SJSA1 (cell line): ENCODE measurements at places on chromosomes 12 and 14. TPM values are rescaled to one million over a fixed set of nuclear protein-coding genes. Genes with fewer than 3 reads are reported as not detected.
A peak's percentile ranks its signal among the peaks of the same experiment; 100 is the strongest.

DNA sequence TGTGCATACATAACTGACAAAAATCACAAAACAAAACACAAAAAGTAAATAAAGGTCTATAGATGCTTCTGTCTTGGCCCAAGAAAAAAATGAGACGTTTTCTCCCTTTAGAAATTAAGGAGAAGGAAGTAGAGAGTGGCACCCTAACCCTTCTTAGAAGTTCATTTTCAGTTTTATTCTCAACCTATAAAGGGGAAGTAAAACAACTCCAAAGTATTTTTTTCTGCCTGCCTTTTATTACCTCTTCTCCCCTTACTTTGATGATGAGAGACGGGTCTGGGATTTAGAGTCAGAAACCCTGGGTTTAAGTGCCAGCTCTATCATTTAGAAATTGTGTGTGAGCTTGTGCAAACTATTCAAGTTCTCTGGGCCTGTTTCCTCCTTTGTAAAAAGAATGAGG is 2.8 kb downstream of the PRIM1 start:
- peaks cover 4% of the 10 kb centered on the region for H3K4me1 ChIP-seq
- H3K27me3 ChIP-seq, result no peaks in the 10 kb centered on the region
- H3K27ac ChIP-seq, result no peak overlapping the region
- peaks cover 29% of the 10 kb centered on the region for H3K36me3 ChIP-seq
- DNase-seq, result no peak
- H3K4me3 ChIP-seq, result no peak overlapping the region

DNA sequence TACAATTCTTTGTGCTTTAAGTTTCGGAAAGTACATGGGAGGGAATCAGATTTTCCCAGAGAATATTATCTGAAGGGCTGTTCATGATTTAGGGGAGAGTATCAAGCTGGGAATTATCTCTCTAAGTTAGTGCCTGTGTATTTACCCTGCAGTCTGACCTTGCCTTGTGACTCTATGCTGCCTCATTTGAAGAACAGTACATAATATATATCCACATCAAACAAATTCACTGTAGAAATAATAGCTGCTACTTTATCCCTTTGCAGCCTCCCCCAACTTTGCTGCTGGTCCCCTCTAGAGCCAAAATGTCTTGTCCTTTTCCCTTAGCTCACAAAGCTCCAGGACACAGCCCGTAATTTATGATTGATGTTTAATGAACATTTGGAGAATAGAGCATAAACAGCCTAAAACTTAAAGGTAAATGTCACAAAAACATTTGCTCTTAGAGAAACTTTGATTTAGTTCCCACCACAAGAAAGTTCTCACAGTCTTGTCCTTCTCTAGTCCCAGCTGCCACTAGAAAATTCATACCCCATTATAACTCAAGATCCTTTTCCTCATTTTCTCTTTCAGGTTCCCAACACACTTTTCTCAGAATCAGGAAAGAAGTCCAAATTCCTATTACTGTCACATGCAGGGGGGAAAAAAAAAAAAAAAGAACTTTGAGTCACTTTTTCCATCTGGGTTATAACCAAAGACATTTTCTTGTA is 1009.6 kb downstream of the FLRT2 start:
- H3K4me1 ChIP-seq, result no peaks in the 10 kb centered on the region
- H3K27ac ChIP-seq, result no peak overlapping the region
- no peak for DNase-seq
- no peaks in the 10 kb centered on the region for H3K36me3 ChIP-seq
- H3K27me3 ChIP-seq, result no peaks in the 10 kb centered on the region

- no peak for DNase-seq
- H3K4me3 ChIP-seq, result no peak overlapping the region
- peaks cover 1% of the 10 kb centered on the region; the same call in 1 of the 2 replicates for H3K27me3 ChIP-seq
Measured at GRCh38 chr12:102973583-102973982, 16.1 kb downstream of the ASCL1 start.

DNA sequence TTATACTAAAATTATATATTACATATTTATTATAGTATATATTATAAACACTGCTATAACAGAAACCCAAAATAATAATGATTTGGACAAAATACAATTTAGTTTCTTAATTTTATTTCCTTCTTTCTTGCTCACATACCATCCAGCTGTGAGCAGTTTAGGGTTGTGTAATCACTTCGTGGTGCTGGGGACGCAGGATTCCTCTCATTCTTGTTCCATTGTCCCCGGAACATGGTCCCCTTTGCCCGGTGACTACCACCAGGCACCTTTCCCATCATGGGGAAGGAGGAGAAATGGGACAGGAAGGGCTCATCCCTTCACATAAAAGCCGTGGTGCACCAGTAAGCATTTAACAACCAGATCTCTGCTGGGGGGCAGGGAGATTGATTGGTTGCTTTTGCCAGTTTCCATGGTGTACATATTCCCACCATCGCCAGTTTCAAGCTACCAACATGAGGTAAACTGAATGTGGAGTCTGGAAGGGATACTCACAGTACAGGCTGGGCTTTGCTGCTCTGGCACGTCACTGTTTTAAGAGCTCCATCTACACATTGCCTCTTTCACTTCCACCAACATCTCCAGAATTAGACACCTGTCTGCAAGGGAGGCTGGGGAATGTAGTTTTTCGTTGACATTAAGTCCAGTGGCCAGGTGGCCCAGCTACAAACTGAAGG is 191.5 kb downstream of the TMEM132C start:
- H3K36me3 ChIP-seq, result no peaks in the 10 kb centered on the region
- H3K4me1 ChIP-seq, result no peaks in the 10 kb centered on the region
- no peaks in the 10 kb centered on the region for H3K27me3 ChIP-seq
- H3K27ac ChIP-seq, result no peak overlapping the region

- no peak overlapping the region for H3K27ac ChIP-seq
- H3K4me1 ChIP-seq, result peaks cover 38% of the 10 kb centered on the region
Measured at GRCh38 chr12:15697201-15697600, 92.0 kb downstream of the EPS8 start.

DNA sequence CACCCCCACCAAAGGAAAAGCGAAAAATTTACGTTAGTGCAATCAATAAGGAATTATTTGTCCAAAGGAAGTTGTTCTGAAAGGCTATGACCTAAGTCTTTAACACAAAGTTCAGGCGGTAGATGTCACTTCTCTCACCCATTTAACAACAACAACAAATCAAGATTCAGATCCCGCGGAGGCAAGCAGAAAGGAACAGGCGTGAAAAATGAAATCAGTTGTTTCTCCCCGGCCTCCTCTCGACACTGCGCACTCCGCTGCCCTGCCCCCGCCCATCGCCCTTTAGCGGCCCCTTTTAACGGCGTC is 1.4 kb downstream of the DENND5B start:
- DNase-seq, result no peak
- H3K4me1 ChIP-seq, result peaks cover 36% of the 10 kb centered on the region
- H3K36me3 ChIP-seq, result peaks cover 23% of the 10 kb centered on the region
- H3K4me3 ChIP-seq, result peak overlapping the region; percentile 99

Gene NAV3
- total RNA-seq, result 25.0 and 58.0 TPM in 2 replicates

Gene KRT80
- 1.5 and 4.0 TPM in 2 replicates for total RNA-seq

Gene TMEM52B
- 0.63 and 1.1 TPM in 2 replicates for total RNA-seq

Gene PPFIA2
- total RNA-seq, result 0.47 and 1.1 TPM in 2 replicates

Gene IL31
- not detected in 2 replicates for total RNA-seq

Gene IFNG
- not detected in 2 replicates for total RNA-seq

Gene DYNLL1
- total RNA-seq, result 251 and 497 TPM in 2 replicates

Gene SDR9C7
- total RNA-seq, result not detected in 2 replicates

Gene FERMT2
- total RNA-seq, result 164 and 207 TPM in 2 replicates
